ENCODE measurements at places on chromosomes 2 and 18.

DNA sequence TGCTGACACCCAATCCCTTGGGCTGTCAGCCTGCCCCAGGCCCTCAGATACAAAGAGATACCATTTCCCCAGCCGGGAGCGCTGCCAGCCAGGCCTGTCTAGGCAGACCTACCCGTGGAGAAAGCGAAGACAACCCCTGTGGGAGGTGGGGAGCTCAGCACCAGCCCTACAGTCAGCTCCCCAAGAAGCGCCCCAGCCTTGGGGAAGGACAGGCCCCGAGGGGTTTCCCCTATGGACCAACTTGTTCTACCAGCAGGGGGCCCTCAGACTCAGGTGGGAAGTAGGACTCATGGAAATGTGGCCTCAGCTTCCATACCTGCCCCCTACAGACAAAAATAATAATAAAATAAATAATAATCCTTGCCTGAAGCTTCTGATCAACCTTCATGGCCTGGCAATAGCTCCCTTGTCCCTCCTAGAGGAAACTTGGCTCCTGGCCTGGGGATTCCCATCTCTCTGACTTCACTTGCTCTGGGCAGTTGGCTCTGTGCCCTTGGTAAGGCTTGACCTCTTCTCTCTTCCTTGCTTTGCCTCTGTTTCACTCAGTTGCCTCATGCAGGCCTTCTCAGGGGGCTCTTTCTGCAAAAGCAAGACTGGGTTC, 7.0 kb downstream of the SLC35F6 start:
- peak; percentile 68 for DNase-seq

GRCh38 chr2:120564213-120565094, 171.2 kb upstream of the GLI2 start:
- DNase-seq, result no peak

DNA sequence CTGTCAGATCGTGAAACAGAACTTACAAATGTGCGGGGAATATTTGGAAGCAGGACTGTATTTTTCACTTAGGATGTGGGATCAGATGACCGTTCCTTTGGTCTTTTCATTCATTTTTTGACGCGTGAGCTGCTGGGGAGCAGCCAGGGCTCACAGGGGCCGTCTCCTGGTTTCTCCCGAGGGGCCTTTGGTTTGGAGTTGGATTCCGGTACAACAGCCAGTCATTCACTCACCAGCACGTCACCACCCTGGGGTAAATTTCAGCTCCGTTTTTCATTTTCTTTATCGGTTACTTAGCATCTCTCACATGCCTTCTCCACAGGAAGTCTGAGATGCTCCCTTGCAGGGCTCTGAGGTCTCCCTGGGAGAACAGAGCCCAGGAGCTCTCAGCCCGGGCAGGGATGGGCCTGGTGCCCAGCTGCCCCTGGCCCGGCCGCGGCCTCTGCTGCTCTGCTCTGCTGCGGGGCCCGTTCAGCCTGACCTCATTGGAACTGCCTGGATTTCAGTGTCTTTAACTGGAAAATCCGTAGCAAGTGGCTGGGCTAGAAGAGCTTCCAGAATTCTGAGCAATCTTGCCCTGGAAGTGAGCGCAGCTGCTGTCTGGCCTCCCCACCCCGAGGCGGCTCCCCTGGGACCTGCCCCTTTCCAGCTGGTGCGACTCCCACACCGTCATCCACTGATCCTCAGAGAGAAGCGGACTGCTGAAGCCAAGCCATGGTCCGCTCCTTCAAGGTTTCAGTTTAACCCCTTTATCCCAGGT, 335.6 kb downstream of the EIPR1 start:
- DNase-seq, result no peak

DNA sequence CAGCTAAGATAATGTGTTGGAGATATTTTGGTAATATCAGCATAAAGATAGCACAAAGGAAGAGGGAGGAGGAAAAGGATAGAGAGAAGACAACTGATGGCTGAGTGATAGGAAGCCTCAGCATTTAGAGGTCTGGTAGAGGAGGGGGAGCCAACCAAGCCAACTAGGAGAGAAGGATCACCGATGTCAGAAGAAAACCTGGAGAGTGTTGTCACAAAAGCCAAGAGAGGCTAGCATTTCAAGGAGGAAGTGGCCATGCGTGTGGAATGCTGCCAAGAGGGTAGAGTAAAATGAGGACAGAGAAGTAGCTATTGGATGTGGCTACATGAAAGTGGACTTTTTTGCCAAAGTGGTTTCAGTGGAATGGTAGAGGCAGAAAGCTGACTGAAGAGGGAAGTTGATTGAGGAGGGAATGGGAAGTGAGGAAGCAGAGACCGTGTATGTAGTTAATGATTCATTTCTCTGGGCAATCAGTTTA, 34.3 kb downstream of the LCLAT1 start:
- DNase-seq, result no peak

DNA sequence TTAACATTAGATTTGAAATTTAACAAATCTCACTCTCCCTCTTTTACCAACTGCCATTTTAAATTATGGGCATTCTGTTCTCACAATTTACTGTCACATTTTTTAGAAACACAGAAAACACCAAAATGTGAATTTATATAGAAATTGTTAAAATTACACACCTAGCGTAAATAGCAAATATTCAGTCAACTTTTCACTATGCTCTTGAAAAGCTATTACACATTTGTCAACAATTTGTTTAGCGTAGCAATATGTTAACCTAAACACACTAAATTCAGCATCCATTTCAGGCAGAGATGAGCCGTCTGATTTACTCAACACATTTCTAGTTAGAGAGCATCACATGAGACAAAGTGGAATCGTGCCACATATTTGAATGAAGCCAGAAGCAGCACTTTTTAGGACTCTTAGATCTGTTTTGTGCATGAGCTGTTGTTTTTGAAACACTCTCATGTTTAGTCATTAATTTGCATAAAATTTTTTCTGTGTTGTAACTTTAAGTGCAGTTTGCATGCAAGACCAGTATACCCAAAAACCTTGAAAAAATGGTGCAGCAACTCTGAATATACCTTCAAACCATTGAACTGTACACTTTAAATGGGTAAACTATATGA, 8.2 kb downstream of the TTC32 start:
- peak; percentile 68 for DNase-seq

- DNase-seq, result no peak
These were observed 94.8 kb downstream of the RTTN start for GRCh38 chr18:70110678-70111077.

GRCh38 chr2:150620416-150620815, 132.9 kb upstream of the RND3 start:
- DNase-seq, result peak; percentile 36

GRCh38 chr18:42131066-42131929, 176.3 kb downstream of the PIK3C3 start:
- DNase-seq, result no peak

DNA sequence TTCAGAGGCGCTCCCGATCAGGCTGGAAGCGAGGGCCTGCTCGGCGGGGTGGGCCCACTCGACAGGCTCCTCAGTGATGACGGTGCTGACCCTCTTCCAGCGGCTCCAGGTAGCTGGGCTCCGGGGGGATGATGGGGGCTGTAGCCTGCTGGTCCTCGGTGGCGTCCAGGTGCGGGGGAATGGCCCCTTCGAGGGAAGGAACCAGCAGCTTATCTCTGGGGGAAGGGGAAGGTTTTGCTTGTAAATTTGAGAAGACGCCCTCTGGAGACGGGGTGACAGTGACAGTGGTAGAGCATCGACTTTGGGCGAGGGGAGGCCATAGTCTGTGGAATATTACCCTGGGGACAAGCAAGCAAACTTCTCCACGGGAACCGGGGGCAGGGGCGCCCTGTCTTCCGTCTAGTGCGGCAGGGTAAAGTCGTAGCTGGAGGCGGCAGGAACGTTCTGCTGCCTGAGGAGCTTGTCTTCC, 891.9 kb upstream of the LRRTM1 start:
- no peak for DNase-seq

GRCh38 chr2:158695305-158695704, 99.8 kb upstream of the DAPL1 start:
- DNase-seq, result no peak

GRCh38 chr2:9206991-9207640, 504 bp downstream of the ASAP2 start:
- DNase-seq, result peak; percentile 34

GRCh38 chr2:186554850-186555671, 34.8 kb upstream of the ITGAV start:
- DNase-seq, result no peak

GRCh38 chr2:14735696-14736095, 103.2 kb downstream of the LRATD1 start:
- DNase-seq, result no peak

GRCh38 chr2:233012301-233012971, 620 bp downstream of the NGEF start:
- DNase-seq, result no peak

DNA sequence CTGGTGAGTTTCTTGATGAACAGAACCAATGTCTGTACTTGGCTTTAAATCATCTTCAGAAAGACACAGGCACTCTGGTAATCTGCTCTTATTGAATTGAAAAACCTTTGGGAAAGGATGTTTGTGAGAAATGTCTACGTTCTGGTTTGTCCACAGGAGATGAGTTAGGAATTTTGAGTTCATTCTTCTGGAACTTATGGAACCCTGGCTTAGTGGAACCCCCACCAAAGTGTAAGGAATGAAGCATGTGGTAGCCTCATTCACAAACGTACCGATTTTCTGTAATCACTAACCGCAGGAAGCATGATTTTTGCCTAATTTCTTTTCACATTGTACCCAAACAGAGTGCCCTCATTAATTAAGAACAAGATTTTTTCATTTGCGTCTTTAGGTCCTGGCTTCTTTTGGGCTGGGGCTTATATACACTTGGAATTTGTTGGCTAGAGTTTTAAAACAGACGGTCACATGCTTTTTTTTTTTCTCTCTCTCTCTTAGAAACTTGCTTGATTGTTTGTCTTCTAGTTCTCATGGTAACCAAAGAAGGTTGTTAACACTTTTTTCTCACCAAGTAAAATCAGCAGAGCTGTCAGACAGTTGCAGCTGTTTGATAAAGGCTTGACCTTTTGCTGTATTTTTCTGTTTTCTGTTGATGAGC, 314.1 kb upstream of the THUMPD2 start:
- DNase-seq, result peak; percentile 63

DNA sequence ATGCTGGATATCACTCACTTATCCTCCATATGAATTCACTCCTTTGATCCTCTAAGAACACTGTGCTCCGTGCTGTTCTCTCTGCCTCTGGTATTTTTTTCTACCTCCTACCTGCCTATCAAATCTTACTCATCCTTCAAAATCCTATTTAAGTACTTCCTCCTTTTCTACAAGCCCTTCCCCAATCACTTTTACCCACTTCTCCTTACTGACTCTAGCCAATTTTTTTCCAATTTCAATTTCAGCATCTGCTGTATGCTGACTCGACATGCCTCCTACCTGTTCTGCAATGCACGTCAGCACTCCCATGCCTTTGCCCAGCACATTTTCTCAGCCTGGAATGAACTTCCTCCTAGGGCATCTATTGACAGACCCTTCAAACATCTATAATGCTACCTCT, 37.3 kb upstream of the LNPK start:
- DNase-seq, result no peak

DNA sequence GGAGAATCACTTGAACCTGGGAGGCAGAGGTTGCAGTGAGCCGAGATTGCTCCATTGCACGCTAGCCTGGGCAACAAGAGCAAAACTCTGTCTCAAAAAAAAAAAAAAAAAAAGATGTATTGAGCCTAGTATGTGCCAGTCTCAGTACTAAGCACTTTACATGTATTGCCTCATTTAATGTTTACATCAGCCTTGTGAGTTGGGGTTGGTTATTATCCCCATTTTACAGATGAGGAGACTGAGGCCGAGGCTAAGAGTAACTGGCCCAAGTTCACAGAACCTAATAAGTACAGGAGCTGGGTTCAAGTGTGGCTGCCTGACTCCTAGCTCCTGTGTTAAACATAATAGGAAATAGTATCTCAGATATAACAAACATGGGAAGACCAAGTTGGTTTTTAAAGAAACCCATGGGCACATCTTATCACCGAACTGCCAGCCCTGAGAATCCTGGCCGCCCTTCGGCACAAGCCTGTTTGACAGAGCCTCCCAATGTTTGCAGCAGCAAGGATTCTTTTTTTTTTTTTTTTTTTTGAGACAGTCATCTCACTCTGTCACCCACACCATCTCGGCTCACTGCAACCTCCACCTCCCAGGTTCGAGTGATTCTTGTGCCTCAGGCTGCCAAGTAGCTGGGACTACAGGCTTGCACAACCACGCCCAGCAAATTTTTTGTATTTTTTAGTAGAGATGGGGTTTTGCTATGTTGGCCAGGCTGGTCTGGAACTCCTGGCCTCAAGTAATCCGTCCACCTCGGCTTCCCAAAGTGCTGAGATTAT, 24.2 kb upstream of the GMPPA start:
- DNase-seq, result no peak

- no peak for DNase-seq
These were observed 14.6 kb upstream of the KIDINS220 start for GRCh38 chr2:8851811-8852560.

GRCh38 chr2:134396493-134396892, 142.6 kb downstream of the MGAT5 start:
- no peak for DNase-seq

DNA sequence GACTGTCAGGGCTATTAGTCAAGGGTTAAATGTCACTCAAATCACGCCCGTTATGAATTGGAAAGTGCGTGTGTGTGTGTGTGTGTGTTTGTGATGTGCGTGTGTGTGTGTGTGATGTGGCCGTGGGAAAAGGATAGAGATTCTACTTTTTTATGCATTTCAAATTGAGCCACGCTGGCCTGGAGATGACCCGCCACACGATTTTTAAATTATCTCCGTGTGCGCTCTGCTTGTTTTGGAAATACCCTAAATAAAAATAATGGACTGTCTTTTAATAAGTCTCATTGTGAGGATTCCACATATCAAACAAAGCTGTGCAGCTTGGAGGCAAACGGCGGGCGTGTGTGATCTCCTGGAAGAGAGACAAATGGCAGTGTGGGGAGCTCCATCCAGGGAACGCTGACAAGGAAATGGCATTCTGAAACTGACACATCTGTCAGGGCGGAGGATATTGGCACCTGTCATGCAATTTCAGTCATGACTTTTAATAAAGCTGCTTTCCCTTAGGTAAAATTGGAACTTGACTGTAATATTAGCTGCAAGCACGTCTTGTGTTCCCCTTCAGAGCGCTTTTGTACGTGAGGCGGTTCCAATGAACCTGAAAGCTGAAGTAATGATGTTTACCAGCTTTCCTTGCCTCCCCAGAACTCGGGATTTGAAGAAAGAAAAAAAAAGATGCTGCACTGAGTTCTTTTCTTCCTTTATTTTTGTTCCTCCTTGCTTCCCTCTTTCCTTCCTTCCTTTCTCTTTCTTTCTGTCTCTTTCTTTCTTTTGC, 381.8 kb upstream of the SMIM21 start:
- DNase-seq, result no peak

DNA sequence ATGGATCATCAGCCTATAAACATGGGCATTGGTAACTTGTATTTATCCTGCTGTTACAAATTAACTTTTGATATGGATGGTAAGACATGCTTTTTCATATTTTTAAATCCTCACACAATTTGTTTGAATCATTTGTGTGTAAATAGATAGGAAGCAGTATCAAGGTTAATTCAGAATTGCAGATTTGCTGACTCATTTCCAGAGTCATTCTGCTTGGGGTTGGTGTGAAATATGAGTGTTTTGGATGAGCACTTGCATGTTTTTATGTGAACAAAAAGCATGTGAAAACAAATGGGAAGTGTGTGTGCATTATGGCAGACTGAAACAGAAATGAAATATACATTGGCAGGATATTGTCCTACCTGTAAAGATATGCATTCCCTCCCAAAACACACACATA, 11.8 kb downstream of the CCDC85A start:
- peak; percentile 36 for DNase-seq
